Fibroblast of the aortic adventitia (primary cell): ENCODE measurements at places on chromosomes 6 and 20. TPM values are rescaled to one million over a fixed set of nuclear protein-coding genes. Genes with fewer than 3 reads are reported as not detected.

The C20orf144 gene
- total RNA-seq: 0.16 and 0.18 TPM in 2 replicates

The HSF2 gene
- total RNA-seq: 21.4 and 36.5 TPM in 2 replicates

The TRIM10 gene
- not detected in 2 replicates for total RNA-seq

The PRR18 gene
- not detected in 2 replicates for total RNA-seq

The CD109 gene
- 39.2 and 170 TPM in 2 replicates for total RNA-seq

The FAM83D gene
- total RNA-seq: 2.2 and 16.7 TPM in 2 replicates

The FAXC gene
- 0.08 and 0.54 TPM in 2 replicates for total RNA-seq

The CGAS gene
- total RNA-seq: 5.4 and 7.2 TPM in 2 replicates

The BPIFA1 gene
- not detected in 2 replicates for total RNA-seq

The ZBTB22 gene
- 9.0 and 12.8 TPM in 2 replicates for total RNA-seq

The TSPYL1 gene
- 83.4 and 126 TPM in 2 replicates for total RNA-seq

The RGS17 gene
- 7.8 and 38.1 TPM in 2 replicates for total RNA-seq

The TGM2 gene
- 6.0 and 117 TPM in 2 replicates for total RNA-seq

The ARFGEF2 gene
- total RNA-seq: 31.6 and 52.7 TPM in 2 replicates

The TRIM40 gene
- total RNA-seq: not detected in 2 replicates

The ANGPT4 gene
- total RNA-seq: not detected in 2 replicates

The TRIM38 gene
- 12.0 and 35.3 TPM in 2 replicates for total RNA-seq

The KCNQ2 gene
- total RNA-seq: not detected in 2 replicates

The KIF25 gene
- total RNA-seq: not detected in 2 replicates

The RIPOR3 gene
- 1.6 and 6.5 TPM in 2 replicates for total RNA-seq

The PAK5 gene
- 0.16 TPM in 1 of 2 replicates, not detected in the other for total RNA-seq

The HTR1E gene
- total RNA-seq: not detected in 2 replicates

The GPR6 gene
- total RNA-seq: not detected in 2 replicates

The RBBP8NL gene
- total RNA-seq: not detected in 2 replicates

The RNF146 gene
- total RNA-seq: 55.6 and 66.2 TPM in 2 replicates

The EPB41L1 gene
- total RNA-seq: 13.5 and 18.1 TPM in 2 replicates

The EBF4 gene
- 0.09 and 2.6 TPM in 2 replicates for total RNA-seq

The SLC32A1 gene
- total RNA-seq: not detected in 2 replicates

The ZSCAN23 gene
- total RNA-seq: 6.7 and 12.0 TPM in 2 replicates

The CITED2 gene
- 44.6 and 126 TPM in 2 replicates for total RNA-seq

The FAM50B gene
- 6.0 and 7.4 TPM in 2 replicates for total RNA-seq

The EDN3 gene
- not detected in 2 replicates for total RNA-seq

The SMIM28 gene
- total RNA-seq: not detected in 2 replicates

The TGM3 gene
- total RNA-seq: 0.08 TPM in 1 of 2 replicates, not detected in the other

The BIRC7 gene
- 0.09 and 0.25 TPM in 2 replicates for total RNA-seq

The IL17A gene
- not detected in 2 replicates for total RNA-seq

The MMS22L gene
- 11.4 and 48.2 TPM in 2 replicates for total RNA-seq

The JPH2 gene
- total RNA-seq: under 0.01 and 0.82 TPM in 2 replicates
